ENCODE measurements at places on chromosomes 4 and X.

GRCh38 chr4:17763416-17763815 lies 18.0 kb downstream of the FAM184B start:
- DNase-seq: no peak

DNA sequence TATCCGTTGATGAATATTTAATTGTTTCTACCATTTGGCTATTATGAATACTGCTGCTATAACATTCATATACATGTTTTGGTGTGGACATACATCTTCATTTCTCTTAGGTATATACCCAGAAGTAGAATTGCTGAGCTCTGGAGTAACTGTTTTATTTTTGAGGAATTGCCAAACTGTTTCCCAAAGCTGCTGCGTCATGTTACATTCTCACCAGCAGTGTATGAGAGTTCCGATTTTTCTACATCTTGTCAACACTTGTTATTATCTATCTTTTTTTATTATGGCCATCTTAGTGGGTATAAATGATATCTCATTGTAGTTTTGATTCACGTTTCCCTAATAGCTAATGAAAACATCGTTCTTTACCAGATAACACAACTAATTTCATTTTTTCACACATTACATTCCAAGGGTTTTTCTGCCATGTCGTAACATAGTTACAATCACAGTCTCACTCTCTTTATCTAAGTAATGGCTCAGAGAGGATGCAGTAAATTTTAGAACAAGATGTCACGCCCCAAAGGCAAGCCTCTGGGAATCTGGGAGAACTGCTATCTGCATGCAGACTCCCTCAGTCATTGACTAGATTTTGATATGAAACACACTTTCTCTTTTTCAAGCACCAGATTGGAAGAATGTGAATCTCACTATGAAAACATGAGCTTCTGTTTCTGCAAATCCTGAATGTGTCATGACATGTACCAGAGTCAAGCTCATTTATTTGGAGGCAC lies 10.3 kb downstream of the ARHGAP6 start:
- no peak for DNase-seq

DNA sequence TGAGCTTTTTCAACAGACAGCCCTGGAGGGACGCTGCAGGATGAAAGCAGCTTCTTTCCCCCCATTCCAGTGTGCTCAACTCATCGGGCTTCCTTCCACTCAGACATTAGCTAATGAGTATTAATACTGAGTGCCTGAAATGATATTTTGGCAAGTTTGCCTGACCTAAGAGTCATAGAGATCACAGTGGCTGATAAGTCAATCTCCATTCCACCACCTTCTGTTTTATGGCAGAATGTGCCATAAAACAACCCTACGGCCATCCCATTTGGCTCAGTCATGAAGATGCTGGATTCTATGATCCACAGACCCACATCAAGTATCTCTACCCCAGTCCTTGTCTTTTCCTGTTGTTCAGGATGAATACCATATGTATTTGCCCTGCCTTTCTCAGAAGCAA lies 48.3 kb upstream of the MAB21L2 start:
- no peak for DNase-seq

DNA sequence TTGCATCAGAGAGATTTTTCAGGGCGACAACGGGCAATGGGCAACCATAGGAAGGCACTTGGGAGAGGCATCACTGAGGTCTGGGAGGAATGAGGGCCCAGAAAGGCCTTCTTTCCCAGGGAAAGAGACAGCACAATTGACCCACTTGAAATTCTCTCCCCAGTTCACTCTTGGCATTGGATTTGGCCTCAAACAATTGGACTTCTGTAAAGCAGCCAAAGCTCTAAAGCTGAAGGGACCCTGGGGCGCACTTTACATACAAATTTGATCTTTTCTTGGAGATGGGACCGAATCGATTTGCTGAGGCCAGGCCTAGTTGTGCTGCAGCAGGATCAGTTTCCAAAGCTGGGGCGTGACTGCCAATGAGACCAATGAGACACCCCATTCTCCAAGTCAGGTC lies 3.2 kb downstream of the ARHGAP36 start:
- no peak for DNase-seq

DNA sequence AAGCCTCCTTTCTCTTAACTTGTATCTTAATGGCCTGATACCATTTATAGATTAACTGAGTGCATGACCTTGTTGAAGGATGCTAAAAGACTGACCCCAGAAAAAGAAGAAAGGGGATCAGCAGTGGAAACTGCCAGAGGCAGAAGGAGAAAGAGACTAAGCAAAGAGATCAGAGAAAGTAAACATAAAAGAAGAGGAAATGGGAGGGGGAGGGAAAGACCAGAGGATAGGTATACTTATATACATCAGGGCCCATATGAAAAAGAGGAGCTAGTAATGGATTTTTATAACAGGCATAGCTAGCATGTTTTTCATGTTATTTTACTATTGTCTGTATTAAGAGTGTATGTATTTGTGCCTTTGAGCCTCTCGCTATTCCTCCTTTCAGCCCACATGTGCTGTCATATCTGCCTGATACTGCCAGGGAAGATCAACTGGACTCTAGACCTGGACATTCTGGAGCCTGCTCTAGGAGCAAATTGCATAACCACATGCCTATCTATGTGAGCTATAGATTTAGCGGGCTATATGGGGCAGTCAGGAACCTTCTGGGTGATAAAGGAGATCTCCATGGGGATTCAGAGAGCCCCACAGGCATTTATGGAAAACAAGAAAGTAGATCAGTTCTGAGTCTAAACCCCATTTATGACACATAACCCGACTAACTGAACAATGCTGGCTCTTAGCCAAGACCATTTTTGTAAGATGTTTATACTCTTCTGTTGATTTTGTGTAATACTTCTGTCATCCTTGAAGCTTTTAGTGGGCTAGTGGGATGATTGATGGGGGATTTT lies 13.4 kb upstream of the SNX12 start:
- DNase-seq: peak; percentile 15

DNA sequence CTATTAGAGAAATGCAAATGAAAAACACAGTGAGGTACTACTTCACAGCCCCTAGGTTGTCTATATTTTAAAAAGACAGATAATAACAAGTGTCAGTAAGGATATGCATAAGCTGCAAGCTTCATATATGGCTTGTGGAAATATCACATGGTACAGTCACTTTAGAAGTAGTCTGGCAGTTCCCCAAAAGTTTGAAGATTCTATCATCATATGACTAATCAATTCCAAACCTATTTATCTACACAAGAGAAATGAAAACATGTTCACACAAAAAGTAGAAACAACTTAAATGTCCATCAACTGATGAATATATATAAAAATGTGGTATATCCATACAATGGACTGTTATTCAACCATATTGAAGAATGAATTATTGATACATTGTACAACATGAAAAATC lies 185.8 kb upstream of the STK26 start:
- no peak for DNase-seq

- DNase-seq: no peak
Observed at GRCh38 chr4:79688691-79689090, 280.7 kb upstream of the GK2 start.

DNA sequence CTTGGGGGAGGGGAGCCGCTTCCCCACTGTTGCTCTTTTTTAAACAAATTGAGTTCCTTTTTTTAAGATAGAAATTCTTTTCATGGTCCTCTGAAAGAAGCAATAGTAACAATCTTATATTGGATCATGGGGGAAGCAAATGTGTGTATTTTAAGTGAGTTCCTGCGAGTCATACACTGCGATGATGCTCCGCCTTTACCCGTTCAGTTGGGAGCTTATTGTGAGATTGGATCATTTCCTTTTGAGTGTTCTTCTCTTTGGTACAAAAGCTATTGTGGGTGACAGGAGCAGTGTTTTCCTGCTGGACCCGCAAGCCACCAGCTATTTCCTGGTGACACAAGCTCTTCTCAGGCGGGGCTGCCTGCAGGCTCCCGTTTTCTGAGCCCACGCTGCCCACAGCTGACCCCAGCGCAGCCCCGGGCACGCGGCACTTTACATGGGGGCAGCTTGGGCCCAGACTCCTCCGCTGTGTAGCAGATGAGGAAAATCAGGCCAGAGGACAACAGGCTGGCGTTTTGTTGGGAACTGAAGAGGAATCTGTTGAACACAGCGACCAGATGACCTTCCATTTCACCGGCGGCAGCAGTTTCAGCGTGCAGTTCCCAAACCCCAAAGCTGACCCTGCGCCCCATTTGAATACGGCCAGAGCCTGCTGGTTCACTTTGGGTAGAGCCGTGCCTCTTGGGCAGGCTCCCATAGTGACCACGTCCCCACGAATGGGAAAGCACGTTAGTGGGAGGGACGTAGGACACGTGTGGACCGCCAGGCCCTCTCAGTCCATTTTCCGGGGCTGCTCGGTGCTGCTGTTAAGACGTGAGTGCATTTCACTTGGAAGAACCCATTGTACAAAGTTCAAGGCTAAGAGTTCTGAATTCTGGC lies 12.2 kb downstream of the TADA2B start:
- no peak for DNase-seq

DNA sequence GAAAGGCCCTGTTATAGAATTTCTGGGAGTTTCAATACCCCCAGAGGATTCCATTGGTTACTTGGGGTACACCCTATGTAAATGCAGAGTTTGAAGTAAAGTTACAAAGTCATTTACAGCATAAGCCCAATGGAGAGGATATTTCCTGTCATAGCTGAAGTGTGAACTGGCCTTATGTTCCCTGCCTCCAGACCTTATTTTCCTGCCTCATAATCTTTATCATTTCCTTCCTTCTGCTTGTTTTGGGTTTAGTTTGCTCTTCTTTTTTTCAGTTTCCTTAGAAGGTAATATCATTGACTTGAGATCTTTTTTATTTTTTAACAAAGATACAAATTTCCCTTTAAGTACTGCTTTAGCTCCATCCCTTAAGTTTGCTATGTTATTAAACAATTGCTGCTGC lies 85.4 kb downstream of the PPEF1 start:
- no peak for DNase-seq

- no peak for DNase-seq
Observed at GRCh38 chr4:155339999-155340398, 36.8 kb downstream of the MAP9 start.

GRCh38 chr4:129095811-129096454 lies at the start of gene C4orf33:
Gene C4orf33, plus strand, starts transcription at chr4:129096152. Its CDS starts 6,459 bp downstream, at chr4:129102611.
- DNase-seq: peak; percentile 52

DNA sequence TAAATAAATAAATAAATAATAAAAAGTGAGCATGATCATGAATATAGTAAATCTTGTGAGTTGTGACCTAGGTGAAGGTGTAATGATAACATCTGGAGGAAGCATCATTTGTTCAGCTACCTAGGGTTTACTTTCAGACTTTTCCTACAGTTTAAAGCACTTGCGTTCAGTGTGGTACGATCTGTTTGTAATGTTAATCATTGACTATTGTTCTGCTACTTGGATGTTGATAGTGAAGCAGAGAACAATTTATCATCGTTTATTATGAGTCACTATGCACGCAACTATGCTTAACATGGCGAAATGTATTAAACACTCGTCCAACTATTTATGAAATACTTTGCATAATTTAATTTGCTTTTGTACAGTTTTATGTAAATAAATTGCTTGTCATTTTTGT lies 426.2 kb downstream of the PCDH7 start:
- DNase-seq: peak; percentile 12

GRCh38 chr4:185217408-185217975 lies 8.1 kb downstream of the SNX25 start:
- no peak for DNase-seq

DNA sequence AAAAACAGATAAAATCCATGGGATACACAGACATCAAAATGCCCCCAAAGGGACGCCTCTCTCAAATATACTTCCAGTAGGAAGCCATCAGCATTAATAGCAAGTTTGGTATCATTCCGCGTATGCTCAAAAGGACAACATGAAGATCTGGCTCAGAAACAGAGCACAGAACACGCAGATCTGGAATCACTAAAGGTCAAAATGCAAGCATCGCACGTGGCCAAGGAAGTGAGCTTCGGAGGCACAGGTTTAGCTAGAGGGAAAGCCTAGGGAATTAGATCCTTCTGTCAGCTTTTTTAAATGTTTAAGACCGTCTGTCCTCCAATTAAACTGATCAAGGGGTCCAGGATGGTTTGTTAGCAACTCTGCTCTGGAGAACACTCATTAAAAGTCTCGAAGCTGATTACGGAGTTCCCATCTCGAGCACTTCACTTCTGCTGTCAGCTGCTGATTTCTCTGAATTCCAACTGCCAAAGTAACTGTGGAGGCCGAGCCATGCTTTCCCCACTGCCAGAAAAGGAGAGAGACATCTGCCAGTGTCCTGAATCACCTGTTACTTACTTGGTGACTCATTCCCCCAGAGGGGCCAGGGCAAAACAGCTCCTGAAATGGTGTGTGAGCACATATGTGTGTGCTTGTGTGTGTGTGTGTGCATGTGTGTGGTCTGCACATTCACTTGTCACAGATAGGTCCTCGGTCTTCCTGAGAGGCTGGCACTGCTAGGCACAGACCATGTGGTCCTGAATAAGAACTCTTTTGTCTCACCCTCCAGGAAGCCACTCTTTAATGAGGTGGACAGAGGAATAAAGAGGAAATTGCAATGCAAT lies 177.7 kb upstream of the PPARGC1A start:
- DNase-seq: peak; percentile 74

GRCh38 chr4:156950948-156951347 lies 20.7 kb downstream of the PDGFC start:
- no peak for DNase-seq

- DNase-seq: no peak
Observed at GRCh38 chrX:66900886-66901285, 262.0 kb upstream of the EDA2R start.

DNA sequence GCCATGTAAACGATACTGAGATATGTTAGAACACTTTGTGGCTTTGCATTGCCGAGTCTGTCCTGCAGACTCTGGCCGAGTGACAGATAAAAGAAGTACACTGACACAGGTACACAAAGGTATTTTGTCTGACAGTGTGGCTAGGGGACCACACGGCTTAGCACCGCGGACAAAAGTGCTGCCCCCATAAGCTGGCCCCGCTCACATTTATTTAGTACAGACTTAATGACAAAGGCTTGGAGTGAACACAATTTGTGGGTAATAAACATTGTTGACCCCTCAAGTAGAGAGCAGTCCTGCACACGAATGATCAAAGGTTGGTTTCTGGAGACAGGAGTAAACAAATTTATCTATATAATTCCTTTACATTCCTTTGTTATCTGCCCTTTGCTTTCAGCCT lies 976.8 kb downstream of the TRAM1L1 start:
- DNase-seq: no peak

GRCh38 chrX:153793291-153793690 lies 884 bp downstream of the IDH3G start:
- no peak for DNase-seq

DNA sequence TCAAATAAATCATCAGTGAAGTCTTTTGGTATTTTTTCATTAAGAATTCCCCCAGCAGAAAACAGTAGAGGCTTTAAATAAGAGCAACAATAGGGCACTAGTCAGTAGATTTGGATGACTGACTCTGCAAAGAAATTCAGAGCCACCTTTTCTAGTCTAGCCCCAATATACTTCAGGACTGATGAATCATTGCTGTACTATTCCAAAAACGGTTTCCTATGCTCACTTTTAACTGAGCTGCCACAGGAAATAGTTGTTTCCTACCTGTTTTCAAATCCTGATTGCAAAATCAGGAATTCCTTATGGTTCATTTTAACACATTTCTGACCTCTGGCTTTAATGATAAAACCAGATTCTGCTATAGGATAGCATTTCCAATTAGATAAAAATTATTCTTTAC lies 171.6 kb downstream of the NR3C2 start:
- peak; percentile 9 for DNase-seq

GRCh38 chrX:55143621-55144020 lies 54.8 kb downstream of the PAGE2 start:
- no peak for DNase-seq

- DNase-seq: no peak
Observed at GRCh38 chrX:101025126-101025525, 26.8 kb downstream of the TRMT2B start.
